Hematopoietic multipotent progenitor cell treated with erythropoietin and hydrocortisone succinate and interleukin-3 and kit ligand, for 8 days (in vitro differentiated cells): ENCODE measurements at places on chromosomes 11 and 22.
A peak's percentile ranks its signal among the peaks of the same experiment; 100 is the strongest.

DNA sequence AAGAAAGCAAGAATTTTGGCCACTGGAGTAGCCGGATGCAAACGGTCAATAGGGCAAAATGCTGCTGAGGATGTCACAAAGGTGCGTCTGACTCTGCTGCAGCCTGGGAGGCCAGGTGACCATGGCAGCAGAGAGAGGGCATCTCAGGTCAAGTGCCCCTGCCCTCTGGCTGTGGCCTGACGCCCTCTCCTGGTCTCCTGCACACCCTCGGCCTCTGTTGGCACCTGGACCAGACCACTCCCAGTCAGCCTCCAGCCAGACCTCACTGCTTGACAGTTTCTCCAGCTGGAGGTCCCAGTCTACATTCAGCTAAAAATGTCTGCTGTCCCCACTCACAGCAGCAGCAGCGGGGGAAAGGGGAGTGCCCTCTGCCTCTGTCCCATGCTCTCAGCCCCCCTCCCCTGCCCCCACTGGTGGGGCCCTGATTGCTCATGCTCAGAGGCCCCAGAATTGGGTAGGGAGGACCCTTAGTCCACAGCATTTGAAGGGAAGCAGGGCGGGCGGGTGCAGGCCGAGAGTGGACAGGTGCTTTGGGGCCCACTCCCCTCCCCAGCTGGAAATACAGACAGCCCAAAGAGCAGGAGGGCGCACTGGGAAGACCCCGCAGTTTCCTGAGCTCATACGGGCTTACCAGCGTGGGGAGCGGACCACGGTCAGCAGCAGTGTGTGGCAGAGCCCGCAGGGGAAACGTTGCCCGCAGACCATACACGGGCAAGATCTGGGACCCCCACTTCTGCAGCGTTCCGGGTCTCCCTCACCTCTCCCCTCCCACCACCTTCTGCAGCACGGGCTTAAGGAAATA lies 1.6 kb upstream of the BRSK2 start:
- DNase-seq: no peak

- peak; percentile 9 for DNase-seq
Observed at GRCh38 chr11:27694992-27695391, 5.3 kb downstream of the BDNF start.

DNA sequence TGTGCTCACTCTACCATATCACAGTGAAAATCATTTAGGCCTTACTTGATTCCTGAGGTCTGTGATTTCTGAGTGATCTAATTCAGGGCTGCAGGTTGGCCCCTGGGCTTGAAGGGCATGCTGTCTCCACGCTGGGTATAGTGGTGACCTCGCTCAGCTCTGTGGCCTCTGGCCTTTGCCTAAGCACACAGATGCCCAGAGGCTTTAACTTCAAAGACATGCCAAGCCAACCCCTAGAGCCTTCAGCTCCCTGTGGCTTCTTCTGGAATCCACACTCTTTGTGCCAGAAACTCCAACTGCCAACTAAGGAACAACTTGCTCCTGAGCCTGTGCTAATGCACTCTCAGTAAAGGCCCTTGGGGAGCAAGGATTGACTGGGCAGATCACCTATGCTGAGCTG lies 232.6 kb upstream of the MPPED2 start:
- no peak for DNase-seq

DNA sequence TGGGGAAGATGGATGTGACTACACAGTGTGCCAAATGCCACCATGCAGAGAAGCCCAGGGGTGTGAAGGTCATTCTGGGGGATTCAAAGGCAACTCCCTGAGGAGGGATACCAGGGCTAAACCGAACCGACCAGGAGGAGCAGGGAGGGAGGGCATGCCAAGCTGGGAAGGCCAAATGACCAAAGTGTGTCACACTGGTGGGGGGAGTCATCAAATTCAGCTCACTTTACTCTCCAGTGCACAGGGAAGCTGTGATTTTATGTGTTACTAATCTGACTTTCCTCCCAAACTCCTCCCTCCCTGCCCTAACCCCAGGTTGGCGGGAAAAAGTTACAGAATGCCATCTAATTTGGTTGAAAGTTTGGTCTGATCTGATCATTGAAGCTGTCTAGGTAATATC lies 29.7 kb upstream of the TSKU start:
- DNase-seq: no peak

DNA sequence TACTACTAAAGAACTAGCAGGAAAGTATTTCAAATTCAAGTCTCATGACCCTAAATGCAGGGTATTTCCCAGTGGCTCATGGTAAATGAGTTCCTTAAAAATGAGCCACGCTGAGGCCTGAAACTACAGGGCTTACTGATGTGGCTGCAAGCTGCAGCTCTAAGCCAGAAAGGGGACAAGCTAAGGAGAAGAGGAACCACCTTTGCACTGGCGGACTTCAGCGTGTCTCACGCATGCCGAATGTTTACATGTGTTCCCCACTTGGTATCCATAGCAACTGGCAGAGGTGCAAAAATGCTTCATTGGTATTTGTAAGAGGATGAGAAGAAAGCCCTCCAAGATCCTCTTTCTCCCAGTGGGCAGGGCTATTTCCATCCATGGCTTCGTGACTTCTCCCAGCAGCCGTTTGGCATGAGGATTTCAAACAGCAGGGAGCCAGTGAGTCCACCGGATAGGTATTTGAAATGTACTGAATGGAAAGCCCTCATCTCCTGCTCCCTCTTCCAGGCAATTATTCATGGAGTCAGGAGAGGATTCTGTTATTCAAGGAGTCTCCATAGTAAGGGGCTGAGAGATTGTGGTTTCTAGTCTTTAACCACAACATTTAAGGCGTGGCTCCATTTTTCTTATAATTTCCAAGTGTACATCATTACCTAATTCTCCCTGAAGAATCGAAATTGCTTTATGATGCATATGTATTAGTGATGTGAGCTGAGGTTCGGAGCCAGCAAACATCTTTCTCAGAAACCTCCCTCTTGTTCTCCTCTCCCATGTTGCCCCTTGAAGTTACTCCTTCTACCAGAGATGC lies 55.3 kb upstream of the CD44 start:
- DNase-seq: no peak

DNA sequence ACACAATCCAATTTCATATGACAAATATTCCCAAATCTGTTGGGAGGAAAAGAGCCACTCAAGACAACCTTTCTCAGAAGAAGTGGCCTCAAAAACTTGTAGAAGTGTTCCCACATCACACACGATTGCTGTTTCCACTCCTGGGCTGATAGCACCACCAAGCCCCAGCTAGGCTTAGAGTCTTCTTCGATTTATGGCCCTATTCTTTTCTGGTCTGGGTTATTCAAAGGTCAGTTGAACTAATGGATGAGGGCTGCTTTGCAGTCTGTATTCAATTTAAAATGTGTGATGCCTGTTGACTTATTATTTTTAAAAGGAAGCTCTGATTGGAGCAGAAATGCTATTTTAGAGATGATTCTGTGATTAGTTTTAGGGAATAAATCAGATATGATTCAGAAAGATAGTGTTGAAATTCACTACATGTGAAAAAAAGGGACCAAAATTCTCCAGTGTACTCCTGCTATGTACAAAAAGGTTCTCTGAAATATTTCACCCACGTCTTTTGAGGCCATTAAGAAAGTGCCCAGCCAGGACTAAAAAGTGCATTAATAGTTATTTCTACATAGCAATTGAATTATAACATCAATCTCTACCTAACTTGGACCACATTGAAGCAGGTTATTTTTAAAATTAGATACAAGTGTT lies 57.3 kb upstream of the SPON1 start:
- DNase-seq: no peak
